HepG2 (cell line): ENCODE measurements at places on chromosomes 6 and 20.

- no peak for DNase-seq
Measured at GRCh38 chr6:169960003-169960344, 208.6 kb downstream of the ERMARD start.

DNA sequence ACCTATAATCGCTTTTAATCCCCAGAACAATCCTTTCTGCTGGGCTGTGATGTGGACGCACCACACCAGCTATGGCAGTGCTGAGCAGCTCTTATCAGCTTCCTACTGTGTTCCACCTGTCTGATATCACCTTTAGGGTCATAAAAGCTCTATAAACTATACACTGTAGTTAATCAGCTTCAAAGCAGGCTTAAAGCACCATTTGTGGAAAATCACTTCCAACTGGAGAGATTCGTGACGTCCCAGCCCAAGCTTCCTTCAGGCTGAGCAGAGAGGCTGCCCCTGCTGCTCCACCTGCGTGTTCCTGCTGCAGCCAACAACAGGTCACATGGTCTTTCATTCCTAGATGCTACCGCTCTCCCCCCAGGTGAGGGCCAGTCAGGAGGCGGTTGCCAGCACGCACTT, 156.5 kb downstream of the SMOC2 start:
- no peak for DNase-seq

GRCh38 chr6:151869345-151869744, 61.9 kb downstream of the ESR1 start:
- DNase-seq, result no peak

- no peak for DNase-seq
Measured at GRCh38 chr6:18753076-18753475, 365.9 kb downstream of the RNF144B start.

DNA sequence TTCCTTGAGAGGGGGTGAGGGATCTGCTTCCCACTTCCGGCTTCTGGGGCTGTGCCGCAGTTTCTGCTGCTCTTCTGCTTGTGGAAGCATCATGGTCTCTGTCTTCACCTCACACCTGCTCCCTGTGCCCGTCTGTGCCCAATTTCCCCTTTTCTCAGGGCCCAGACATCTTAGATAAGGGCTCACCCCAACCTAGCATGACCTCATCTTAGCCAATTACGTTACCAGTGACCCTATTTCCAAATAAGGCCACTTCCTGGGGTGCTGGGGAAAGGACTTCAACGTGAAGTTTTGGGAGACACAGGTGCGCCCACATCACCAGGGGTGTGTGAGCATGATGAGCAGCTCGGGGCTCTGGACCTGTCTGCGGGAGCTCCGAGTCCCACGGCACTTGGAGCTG, 20.7 kb upstream of the RBBP8NL start:
- DNase-seq, result no peak

GRCh38 chr6:41464481-41464880, 81.7 kb upstream of the FOXP4 start:
- DNase-seq, result no peak

GRCh38 chr20:967796-968742, 34.0 kb downstream of the RSPO4 start:
- peak; percentile 58 for DNase-seq

- no peak for DNase-seq
Measured at GRCh38 chr20:62042025-62042820, 23.5 kb downstream of the TAF4 start.

- DNase-seq, result no peak
Measured at GRCh38 chr20:19901226-19901625, 115.9 kb upstream of the NAA20 start.

- no peak for DNase-seq
Measured at GRCh38 chr6:107803957-107804356, 20.2 kb downstream of the SCML4 start.

DNA sequence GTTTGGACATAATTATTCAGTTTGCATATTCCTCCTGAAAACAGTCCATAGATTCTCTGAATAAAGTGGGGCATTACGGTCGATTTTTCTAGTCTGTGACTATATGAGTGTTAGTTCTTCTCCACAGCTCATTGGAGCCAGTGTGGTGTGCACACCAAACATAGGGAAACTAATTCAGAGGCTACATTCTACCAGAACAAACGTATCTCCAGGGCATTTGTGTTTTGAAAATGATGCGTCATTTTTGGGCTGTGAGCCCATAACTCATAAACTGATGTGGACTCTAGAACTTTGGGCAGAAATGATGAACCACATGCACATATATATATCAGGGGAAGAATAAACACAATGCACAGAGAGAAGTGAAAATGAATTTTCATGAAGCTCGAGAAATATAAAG, 41.8 kb downstream of the C6orf58 start:
- DNase-seq, result no peak

DNA sequence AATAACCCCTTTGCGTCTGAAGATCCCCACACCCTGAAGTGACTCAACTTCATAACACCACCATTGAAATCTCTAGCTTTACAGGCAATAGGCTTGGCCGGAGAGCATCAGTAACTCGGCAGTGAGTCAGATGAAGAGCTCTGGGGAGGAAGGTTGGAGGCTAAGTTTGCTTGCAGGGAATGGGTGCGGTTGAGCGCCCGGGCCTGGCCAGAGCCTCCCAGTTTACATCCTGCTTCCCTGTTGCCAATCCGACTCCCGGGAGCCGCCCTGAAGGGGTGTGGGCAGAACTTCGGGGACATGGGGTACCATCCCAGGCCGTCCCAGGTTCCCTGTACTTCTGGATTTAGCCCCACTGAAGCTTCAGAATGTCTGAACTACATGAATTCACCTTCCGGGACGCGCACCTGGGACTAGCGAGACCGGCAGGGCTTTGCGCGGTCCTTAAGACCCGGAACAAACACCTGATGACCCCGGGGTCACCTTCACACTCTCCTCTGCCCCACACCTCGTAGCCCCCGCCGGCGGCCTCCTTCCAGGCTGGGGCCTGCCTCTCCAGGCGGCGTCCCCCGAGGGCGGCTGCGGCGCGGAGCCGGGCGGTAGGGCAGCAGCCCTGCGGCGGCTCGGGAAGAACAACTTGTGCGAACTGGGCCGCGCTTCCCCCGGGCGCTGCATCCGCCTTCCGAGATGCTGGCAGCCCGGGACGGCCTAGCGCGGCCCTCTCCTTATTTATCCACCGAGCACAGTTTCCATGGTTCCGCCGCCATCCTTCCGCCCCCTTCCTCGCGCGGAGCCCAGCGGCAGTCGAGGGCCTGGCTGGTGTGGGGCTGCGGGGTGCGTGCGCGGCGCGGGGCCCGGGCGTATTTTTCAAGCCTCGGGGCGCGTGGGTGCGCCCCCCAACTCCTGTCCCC, 56.6 kb upstream of the RREB1 start:
- no peak for DNase-seq

DNA sequence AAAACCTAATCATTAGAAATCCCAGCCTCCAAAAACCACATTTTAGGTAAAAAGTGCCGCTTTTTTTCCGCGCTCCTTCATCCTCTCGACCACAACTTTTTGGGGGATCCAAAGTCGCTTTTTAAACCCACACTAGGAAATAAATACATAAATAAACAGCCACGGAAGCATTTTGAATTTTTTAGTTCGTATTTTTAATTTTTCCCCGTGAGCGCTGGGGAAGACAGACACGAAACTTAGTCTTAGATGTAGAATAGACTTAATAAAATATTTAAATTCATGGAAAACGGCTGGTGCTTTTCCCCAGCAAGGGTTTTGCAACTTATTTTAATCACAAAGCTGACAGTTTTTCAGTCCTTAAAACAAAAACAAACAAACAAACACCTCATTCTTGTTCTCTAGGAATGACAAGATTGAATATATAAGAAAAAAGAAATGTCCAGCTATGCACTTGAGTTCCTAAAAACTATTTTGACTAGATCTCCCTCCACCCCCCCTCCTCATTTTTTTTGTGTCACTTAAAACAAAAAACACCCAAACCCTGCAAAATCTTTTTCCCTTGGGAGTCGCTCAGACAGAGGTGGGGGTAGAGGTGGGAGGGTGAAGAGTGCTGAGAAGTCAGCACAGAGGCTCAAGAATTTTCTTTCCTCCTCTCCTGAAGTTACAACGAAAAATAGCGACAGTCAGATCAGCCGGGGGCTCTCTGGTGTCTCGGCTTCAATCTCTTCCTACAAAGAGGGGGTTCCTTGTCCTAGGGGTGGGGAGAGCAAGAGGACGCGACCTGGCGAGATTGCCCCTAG, 43.4 kb upstream of the SUPT3H start:
- no peak for DNase-seq
